ENCODE measurements at places on chromosomes 11 and 22.

GRCh38 chr11:12723421-12724300 is 49.4 kb downstream of the TEAD1 start:
- DNase-seq, result peak; percentile 86

DNA sequence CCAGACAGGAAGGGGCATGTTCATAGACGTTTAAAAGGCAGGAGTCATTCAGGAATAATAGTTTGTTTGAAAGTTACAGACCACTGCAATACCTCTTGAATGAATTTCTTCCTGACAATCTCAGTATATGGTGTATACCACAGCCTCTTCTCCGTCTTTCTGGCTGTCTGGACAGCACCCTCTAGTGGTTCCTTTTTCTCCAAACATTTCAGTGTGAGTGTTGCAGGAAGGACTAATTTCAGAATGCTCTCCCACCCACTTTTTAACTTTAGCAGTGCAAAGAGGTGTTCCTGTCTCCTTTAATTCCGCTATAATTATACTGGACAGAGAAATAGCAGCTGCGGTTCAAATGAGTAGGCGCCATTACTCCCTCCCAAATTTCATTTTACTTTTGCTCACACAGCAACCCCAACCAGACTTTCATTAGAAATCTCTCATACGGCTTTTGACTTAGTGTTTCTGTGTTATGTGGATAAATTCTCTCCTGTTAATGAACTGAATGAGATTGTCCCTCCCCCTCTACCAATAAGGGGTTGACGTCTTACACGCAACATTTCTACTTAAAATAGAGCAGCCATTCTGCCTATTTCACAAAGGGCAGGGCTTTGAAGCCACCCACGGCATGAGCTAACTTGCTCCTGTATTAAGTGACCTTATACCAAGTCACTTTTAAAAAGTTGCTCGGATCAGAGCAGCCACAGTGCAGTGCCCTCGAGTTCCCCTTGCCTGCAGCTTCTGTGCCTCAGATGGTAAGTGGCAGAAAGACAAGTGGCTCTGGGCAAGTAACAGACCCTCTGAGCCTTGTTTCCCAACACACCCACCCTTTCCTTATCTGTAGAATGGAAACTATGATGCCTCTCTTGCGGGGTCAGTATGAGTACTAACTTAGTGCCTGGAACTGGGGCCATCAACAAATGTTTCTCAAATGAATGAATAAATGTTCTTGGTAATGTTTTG is 368.6 kb downstream of the OPCML start:
- peak; percentile 2 for DNase-seq

GRCh38 chr11:14248580-14248981 is 110.4 kb downstream of the RRAS2 start:
- no peak for DNase-seq

DNA sequence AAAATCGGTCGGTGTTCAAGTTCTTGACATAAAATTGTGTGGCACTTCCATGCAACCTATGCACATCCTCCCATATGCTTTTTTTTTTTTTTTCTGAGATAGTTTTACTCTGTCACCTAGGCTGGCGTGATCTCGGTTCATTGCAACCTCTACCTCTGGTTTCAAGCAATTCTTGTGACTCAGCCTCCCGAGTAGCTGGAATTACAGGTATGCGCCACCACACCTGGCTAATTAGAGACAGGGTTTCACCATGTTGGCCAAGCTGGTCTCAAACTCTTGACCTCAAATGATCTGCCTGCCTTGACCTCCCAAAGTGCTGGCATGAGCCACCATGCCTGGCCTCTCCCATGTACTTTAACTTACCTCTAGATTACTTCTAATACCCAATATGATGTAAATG is 15.0 kb downstream of the GLB1L3 start:
- DNase-seq, result no peak

- DNase-seq, result peak; percentile 58
Measured at GRCh38 chr11:70191495-70192140, 11.5 kb upstream of the FADD start.

DNA sequence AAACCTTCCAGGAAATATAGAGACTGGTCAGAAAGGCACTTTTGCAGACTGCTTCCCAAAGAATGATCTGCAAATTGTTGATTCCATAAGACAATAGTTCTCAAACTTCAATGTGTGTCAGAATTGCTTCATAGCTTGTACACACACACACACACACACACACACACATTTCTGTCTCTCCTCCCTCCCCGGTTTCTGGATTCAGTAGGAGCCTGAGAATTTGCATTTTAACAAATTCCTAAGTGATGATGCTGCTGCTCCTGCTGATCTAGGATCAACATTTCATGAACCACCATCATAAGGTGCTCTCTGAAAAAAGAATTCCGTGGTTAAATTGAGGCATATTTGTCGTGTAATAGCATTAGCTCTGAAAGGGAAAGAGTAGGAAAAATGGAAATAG is 35.3 kb upstream of the FZD4 start:
- DNase-seq, result peak; percentile 50

- DNase-seq, result peak; percentile 12
Measured at GRCh38 chr11:131868629-131869507, 498.5 kb downstream of the NTM start.

DNA sequence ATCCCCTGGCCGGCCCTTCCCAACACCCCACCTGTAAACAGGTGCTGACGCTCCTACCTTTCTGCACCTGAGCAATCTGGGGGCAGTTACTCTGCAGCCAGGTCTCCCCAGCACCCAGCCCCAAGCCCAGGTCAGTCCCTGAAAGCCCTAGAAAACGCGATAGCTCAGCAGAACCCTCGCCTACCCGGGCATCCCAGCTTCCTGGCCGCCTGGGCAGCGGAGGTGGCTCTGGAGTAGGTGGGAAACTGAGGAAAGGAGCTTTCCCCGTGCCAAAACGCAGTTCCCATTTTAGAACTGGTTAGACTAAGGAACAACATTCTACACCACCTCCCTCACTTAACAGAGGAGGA is 445 bp downstream of the SYTL2 start:
- no peak for DNase-seq

DNA sequence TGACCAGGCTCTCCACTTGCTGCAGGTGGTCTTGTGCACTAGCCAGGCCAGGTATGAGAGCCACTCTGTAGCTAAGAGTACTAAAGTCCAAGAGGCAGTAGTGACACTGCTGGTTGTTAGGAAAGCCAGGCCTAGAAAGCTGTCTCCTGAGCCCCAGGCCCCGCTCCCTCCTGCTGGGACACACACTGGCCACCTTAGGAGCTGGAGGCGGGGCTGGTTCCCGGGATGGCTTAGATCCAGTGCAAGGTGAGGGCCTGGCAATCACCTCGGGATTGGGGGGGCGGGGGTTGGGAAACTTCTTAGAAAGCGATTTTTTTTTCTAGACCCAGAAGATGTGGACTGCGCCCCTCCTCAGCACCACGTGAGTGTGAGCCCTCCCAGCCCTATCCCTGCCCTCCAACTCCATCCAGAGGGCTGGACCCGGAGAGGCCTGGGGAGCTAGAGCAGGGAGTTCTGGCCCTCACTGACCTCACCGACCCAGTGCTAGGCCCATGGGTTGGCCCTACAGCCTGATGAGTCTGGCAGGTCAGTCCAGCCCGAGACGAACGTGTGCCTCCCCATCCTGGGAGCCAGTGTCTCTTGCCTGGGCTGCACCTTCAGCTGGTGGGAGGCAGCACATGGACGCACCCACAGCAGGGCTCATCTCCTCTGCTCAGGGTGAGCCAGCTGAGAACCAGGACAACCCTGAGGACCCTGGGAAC is 18.1 kb downstream of the SLC37A2 start:
- no peak for DNase-seq

- no peak for DNase-seq
Measured at GRCh38 chr11:69889400-69890318, 70.4 kb upstream of the FGF3 start.

- peak; percentile 39 for DNase-seq
Measured at GRCh38 chr11:19728436-19728835, 15.8 kb downstream of the NAV2 start.

GRCh38 chr11:120335556-120335907 is 681 bp upstream of the ARHGEF12 start:
- DNase-seq, result peak; percentile 38

GRCh38 chr11:61627850-61628661 is 47.2 kb upstream of the SYT7 start:
- peak; percentile 74 for DNase-seq

- peak; percentile 76 for DNase-seq
Measured at GRCh38 chr11:102573851-102574250, 43.3 kb upstream of the MMP7 start.

- no peak for DNase-seq
Measured at GRCh38 chr11:70298243-70298915, 27.9 kb downstream of the PPFIA1 start.

GRCh38 chr11:125357551-125357950 is 138.5 kb downstream of the FEZ1 start:
- DNase-seq, result no peak

GRCh38 chr22:27378995-27379394 is 422.6 kb downstream of the MN1 start:
- no peak for DNase-seq

DNA sequence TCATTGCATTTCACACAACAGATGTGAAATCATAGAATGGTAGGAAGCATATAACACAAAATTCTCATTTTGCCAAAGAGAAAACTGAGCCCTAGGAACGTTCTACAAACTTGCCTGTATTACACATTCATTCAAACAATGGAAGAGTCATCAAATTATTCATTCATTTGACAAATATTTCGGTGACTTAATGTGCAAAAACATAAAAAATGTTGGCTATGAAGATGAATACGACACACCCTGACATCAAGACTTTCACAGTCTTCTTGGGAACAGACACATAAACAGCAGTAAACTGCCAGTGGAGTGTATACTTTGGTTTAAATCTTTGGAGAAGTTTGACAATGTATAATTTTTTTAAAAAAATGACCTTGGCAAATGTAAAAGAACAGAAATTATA is 20.4 kb upstream of the C11orf87 start:
- no peak for DNase-seq

GRCh38 chr22:38834991-38835390 is 8.8 kb downstream of the NPTXR start:
- no peak for DNase-seq

DNA sequence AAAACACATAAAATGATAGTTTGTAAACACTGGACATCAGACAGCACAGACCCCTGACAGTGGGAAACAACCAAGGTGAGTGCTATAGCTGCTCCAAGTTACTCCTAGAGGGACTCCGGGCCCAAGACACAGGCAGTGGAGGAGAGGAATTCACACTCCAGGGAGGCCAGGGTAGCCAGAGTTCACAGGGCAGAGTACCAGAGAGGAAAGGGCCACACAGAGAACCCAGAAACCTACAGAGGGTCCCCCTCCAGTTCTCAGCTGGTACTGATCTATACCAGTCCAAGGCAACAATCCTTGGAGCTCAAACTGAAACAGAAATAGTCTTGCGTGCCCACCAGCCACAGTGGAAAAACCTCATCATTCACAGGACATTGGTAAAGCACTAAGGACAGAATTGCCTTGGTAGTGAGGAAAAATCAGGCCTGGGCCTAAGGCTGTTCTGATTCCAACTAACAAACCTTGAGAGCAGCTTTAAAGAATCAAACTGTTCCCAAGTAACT is 7.6 kb downstream of the VPS37C start:
- peak; percentile 36 for DNase-seq

DNA sequence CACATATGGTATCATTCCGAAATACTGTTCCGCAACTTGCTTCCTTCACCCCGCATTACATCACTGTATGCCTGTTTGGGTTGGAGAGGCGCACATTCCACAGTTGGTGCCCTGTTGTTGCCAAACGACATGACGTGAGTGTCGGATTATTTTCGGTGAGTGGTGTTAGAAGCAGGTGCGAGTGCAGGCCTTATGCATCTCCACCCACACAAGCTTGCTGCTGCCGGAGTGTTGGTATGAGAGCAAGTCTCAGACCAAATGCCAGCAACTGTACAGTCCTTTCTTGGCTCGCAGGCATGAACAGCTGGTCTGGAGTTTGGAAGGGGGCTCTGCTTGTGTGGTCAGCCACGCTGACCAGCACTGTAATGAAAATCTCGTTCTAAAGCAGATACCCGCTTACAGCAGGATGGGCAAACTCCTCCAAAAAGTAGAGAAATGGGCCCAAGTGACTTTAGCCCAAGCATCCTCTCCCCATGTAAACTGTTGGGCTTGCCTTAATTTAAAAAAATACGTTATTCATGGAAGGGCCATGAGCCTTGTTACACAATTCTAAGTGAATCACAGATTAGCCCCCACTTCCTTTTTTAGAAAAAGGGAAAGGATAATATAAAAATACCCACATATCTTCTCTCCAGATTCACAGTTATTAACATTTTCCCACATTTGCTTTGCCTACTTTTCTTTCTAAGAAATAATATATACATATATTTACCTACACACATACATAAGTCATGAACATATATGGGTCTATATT is 48.7 kb upstream of the OR9Q1 start:
- no peak for DNase-seq

GRCh38 chr11:30483056-30483455 is 103.1 kb downstream of the MPPED2 start:
- DNase-seq, result no peak

GRCh38 chr11:122128146-122128545 is 12.1 kb upstream of the BLID start:
- no peak for DNase-seq

- no peak for DNase-seq
Measured at GRCh38 chr11:64290352-64291261, 495 bp upstream of the KCNK4 start.

DNA sequence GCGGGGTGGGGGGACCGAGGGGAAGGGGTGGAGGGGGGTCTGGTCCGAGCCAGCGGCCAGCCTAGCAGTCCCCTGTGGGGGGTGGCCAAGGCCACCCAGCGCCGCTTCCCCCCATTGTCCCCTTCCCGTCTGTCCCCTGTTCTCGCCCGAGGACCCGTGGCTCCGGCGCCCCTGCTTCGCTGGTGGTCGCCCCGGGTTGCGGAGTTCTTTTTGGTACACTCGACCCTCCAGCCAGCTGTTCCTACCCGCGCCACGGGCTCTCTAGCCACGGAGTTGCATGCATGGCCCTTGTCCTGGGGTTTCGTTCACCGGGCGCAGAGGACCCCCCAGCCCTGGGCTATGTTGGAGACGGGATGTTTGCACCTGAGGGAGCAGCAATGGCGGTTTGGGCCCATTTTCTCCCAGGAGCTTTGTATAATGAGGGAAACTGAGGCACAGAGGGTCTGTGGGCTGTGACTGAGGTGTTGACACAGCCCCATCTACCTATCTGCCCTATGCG is 489 bp downstream of the RNF214 start:
- no peak for DNase-seq

DNA sequence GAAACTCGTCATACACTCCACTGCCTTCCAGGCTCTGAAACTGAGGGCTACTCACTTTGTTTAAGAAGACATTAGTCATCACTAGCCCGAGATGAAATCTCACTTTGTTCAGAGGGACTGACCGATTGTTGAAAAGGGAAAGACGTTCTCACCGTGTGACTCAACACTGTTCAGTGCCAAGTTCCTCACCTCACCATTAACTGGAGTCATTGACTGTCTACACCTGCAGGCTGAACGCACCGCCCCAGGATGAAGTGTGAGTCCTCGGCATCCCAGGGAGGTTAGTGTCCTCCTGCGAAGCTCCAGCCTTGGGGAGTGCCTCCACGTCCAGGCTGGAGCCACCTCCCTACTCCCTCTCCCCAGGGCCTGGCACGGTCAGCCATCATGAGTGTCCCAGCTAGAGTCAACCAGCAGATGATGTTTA is 30.4 kb downstream of the FADD start:
- peak; percentile 67 for DNase-seq

All from fibroblast of villous mesenchyme (primary cell).